ENCODE measurements at places on chromosomes 7 and 10. TPM values are rescaled to one million over a fixed set of nuclear protein-coding genes. Genes with fewer than 3 reads are reported as not detected.
A peak's percentile ranks its signal among the peaks of the same experiment; 100 is the strongest.

GRCh38 chr10:97518301-97519043 lies 19.7 kb downstream of the UBTD1 start:
- peak; percentile 64 for DNase-seq

DNA sequence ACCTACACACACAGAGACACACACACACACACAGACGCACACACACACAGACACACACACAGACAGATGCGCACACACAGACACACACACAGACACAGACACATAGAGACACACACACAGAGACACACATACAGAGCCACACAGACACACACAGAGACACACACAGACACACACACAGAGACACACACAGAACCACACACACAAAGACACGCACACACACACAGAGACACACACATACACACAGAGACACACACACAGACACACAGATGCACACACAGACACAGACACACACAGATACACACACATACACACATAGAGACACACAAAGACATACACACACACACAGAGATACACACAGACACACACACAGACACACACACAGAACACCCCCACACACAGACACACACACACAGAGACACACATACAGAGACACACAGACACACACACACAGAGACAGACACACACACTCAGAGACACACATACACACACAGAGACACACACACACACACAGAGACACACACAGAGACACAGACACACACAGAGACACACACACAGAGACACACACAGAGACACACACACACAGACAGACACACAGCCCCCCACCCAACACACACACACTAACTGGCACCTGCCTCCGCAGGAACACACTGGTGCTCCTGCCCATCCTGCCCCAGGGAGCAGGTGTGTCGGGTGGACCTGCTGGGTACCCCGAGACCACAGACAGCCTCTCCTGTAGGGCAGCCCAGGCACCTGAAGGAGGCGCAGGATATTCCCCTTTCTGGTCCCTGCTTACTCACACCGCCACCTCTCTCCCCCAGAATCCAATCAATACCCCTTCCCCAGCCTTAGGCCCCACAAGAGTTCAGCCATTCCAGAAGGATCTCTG lies 5.4 kb upstream of the FZD9 start:
- DNase-seq, result no peak

Gene UPP1
- polyA plus RNA-seq, result 66.0 TPM

Gene NCF1
- polyA plus RNA-seq, result not detected

Gene SYT15
- 0.65 TPM for polyA plus RNA-seq

- DNase-seq, result no peak
Observed at GRCh38 chr7:6407434-6407833, 40.3 kb downstream of the DAGLB start.

Gene MRC1
- 0.03 TPM for polyA plus RNA-seq

Gene CTTNBP2
- polyA plus RNA-seq, result 0.35 TPM

Gene ZNF853
- polyA plus RNA-seq, result 0.49 TPM

Gene ABCC2
- 1.5 TPM for polyA plus RNA-seq

DNA sequence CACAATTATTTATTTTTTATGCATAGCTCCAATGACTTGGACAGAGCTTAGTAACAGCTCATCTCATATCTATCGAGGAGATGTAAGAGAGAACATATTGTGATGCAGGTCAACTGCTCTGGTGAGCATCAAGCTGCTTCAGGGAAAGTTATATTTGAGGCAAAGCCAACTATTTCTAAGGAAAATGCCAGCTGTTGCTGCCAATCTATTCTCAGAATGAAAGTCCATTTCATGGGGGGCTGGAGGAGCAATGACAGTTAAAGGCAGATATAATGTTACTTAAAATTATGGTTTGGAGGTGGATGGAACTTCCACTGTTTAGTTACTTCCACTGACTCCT lies 424.8 kb downstream of the KIF20B start:
- DNase-seq, result no peak

DNA sequence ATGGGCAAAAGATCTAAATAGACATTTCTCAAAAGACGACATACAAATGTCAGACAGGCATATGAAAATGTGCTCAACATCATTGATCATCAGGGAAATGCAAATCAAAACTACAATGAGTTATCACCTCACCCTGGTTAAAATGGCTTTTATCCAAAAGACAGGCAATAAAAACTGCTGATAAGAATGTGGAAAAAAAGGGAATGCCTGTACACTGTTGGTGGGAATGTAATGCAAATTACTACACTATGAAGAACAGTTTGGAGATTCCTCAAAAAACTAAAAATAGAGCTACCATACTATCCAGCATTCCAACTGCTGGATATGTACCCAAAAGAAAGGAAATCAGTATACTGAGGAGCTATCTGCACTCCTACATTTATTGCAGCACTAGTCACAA lies 18.0 kb downstream of the GSDME start:
- DNase-seq, result no peak

DNA sequence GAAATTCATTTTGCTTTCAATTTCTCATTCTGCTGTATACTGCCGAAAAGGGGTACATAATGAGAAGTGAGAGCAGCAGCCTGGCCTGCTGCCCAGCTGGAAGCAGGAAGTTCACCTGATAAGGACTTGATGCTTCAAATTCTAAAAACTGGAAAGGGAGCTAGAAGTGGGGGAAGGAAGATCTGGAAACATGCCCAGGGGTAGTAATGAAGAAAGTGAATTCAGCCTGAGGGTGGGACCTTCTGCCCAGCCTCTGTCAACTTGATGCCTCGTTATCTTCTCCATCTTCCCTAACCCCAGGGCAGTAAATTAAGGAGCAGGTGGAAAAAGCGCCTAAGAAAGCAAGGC lies 69.4 kb downstream of the ARMH3 start:
- DNase-seq, result peak; percentile 47

Gene SEMA4G
- 12.7 TPM for polyA plus RNA-seq

GRCh38 chr10:80516506-80517075 lies 21.1 kb upstream of the SH2D4B start:
- DNase-seq, result no peak

DNA sequence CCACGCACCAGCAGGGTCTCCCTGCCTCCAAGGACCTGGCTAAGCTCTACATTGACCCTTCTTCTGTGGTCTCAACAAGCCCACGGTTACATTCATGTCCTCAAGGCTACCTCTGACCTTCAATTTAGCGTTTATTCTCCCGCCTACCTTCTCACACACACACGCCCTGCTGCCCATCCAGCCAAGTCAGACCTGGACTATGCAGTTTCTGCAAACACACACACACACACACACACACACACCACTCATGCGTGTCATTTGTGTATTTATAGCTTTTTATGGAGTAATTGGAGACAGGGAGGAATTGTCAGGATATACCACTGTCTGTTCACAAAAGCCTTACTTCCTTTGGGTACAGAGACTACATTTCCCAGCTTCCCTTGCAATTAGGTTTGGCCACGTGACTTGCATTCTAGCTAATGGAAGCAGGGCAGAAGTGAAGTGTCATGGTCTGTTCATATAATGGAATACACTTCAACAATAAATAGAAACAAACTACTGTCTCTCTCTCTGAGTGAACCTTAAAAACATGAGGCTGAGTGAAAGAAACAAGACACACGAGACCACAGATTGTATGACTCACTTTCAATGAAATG lies 53.8 kb upstream of the CPXM2 start:
- DNase-seq, result no peak

GRCh38 chr7:44372560-44373417 lies 47.4 kb upstream of the CAMK2B start:
- no peak for DNase-seq

DNA sequence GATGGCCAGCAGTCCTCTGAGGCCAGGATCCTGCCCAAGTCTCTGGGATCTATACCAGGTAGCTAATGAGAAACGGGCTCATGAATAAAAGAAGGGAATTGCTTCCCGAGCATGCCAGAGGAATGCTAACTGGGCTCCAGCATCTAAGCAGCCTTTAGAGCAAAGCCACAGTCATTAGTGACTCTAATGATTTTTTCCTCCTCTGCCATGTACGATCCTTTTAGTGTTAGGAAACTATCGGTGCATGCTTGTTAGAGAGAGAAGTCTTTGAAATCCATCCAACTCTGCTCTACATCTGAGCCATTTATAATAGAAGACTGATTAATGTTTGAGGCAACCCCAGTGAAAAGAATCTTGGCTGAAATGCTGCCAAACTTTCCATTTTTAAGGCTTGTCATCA lies 124.9 kb upstream of the TCERG1L start:
- DNase-seq, result no peak

GRCh38 chr10:112375721-112376395 lies 1.9 kb downstream of the ACSL5 start:
- peak; percentile 45 for DNase-seq

- DNase-seq, result no peak
Observed at GRCh38 chr10:116099023-116099420, 174.0 kb downstream of the GFRA1 start.

- peak; percentile 28 for DNase-seq
Observed at GRCh38 chr7:132270517-132270916, 305.8 kb downstream of the PLXNA4 start.

Gene KIAA1217
- 0.83 TPM for polyA plus RNA-seq

- no peak for DNase-seq
Observed at GRCh38 chr10:22410394-22410793, 65.1 kb downstream of the SPAG6 start.

Gene HK1
- 35.9 TPM for polyA plus RNA-seq

Gene MYPN
- polyA plus RNA-seq, result 0.01 TPM

DNA sequence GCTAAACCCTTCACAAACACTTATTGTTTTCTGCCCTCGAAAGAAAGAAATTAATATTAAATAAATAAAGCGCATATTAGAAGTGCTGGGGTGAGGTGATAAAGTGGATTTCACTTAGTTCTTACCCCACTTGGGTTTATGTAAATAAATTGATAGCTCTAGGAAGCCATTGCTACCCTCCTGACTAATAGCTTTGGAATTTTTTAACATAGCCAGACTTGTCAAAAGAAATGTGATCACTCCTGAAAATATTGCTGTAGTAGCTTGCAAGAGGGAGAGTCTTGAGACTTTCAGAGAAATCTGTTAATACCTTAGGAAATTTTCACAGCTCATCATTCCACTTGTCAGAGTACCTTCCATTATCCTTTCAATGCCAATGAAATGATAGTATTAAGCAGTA lies 7.6 kb downstream of the ARL5B start:
- DNase-seq, result peak; percentile 37

Gene HTRA1
- polyA plus RNA-seq, result 309 TPM

Gene AGAP6
- polyA plus RNA-seq, result 15.8 TPM

GRCh38 chr7:20785157-20786048 lies 1.3 kb downstream of the SP8 start:
- DNase-seq, result no peak
